Thyroid gland (tissue), 4 donors: ENCODE measurements at places on chromosomes 5 and 9. TPM values are rescaled to one million over a fixed set of nuclear protein-coding genes. Genes with fewer than 3 reads are reported as not detected.

Gene VLDLR
- total RNA-seq: 53.8 TPM

Gene PLAC8L1
- total RNA-seq: not detected

Gene PCDHGB7
- 19.7 TPM for total RNA-seq

Gene CARD9
- 0.93 TPM for total RNA-seq

Gene SLC45A2
- not detected for total RNA-seq

Gene GBGT1
- 45.0 TPM for total RNA-seq

Gene SMIM33
- not detected for total RNA-seq

Gene INPP5E
- 10.2 TPM for total RNA-seq

Gene IFNA2
- total RNA-seq: not detected

Gene BHMT2
- total RNA-seq: 80.3 TPM

Gene CDK7
- 54.5 TPM for total RNA-seq

Gene ZNF608
- 32.0 TPM for total RNA-seq

Gene ADAMTSL1
- 1.6 TPM for total RNA-seq

Gene KIF27
- 19.2 TPM for total RNA-seq
